ENCODE measurements at places on chromosomes 1 and 21.

- no peak for DNase-seq
These were observed 486.0 kb upstream of the CHRM3 start for GRCh38 chr1:238900334-238900865.

DNA sequence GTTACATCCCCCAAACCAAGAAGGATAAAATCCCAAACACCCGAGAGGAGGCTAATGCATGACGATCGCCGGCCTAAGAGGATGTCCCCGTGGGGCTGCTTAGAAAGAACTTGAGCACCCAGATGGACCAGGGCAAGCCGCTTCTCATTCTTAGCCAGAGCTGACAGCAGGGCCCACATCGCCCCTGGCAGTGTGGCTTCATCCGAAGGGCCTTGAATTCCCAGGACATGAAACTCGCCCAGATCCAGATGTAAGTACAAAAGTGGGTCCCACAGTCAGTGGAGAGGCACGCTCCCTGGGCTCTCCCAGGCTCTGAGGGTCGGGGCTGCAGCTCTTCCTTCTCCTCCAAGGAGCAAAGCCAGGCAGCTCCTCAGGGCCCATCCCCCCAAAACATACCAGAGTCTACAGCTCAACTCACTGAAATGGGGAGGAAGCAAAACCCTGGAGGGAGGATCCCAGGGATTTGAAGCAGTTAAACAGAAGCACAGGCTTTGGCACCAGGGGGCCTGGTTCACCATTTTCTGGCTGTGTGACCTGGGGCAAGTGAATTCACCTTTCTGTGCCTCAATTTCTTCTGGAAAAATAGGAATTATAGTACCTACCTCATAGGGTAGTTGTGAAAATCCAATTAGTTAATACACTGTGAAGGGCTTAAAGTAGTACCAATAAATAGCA lies 85.6 kb downstream of the MAN1C1 start:
- DNase-seq, result no peak

DNA sequence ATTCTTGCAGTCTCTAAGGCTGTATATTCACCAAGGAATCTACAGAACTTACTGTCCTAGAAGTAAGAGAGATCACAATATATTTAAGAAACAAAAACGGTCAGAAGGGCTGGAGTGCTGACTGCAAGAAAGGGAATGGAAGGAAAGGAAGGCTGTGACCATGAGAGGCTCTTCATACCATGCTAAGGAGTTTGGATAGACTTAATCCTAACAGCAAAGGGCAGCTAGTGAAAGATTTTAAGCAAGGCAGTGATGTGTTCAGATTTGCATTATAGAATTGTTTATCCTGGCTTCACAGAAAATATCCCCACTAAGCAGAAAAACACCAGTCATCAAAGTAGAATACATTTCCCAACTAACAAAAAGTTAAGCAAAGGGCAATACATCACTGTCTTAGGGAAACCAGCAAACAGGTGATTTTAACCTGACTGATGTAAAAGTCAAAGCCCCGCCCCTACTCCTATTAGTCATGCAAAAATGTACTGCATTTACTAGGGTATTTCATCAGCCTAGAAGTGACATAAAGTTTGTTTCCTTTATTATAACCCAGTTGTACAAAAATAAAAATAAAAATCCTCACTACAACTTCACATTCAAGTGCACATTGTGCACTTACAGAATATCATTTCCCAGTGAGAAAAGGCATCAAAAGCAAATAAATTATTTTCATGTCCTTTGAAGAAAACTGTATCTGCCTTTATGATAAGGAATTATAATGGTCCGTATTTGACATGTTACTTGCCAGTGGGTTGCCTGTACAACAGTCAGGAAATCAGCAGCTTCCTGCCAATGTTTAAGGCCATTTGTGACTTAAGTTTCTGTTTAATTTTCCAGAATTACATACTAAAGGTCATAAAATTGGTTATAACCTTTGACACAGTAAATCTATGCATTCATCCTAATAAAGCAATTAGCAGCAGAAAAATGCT lies 17.2 kb downstream of the JAK1 start:
- no peak for DNase-seq

- DNase-seq, result peak; percentile 85
These were observed 4.9 kb upstream of the POFUT2 start for GRCh38 chr21:45292399-45293219.

DNA sequence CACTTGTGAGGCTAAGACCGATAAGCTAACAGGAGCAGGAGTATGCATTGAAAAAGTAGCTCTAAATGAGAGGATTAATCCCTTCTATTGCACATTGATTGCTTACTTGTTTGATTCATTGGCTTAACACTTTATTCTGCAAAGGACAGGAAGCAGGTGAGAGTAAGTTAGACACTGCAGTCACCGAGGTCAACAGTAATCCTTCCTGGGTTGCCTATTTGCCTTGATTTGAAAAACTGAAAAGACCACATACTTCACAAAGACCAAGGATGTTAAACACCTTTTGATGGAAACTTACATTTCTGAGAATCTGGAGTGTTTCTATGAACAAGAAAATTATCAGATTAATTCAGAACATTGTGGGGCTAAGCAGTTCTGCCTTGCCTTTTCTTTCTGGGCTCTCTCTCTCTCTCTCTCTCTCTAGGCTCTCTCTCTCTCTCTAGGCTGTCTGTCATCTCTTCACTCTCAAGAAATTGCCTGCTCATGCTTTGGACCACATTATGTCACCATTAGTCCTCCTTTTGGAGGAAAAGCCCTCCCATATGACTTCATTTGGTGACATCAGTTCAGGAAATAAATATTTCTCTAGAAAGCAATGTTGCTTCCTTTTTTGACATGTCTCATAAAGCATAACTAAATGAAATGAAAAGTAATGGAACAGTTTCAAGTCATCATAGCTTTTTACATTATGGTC lies 103.8 kb downstream of the TNFSF18 start:
- no peak for DNase-seq

- no peak for DNase-seq
These were observed 17.2 kb upstream of the ID3 start for GRCh38 chr1:23576338-23577055.

DNA sequence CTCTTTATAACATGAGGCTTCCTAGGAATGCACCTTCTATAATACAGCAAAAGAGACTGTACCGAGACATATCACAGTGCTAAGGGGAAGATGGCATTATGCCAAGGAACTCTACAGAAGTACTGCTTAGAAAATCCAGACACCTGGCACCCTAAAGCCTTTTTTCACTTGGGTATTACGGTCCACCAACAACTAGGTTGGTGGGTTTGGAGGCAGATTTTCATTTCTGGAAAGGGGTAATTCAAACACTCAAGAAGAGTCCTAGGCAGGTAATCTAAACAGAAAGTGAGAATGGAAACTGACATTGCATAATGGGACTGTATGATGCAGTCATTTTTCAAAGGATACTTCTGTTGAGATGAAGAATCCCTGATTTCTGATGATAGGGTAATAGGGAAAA lies 19.6 kb downstream of the SCMH1 start:
- no peak for DNase-seq

DNA sequence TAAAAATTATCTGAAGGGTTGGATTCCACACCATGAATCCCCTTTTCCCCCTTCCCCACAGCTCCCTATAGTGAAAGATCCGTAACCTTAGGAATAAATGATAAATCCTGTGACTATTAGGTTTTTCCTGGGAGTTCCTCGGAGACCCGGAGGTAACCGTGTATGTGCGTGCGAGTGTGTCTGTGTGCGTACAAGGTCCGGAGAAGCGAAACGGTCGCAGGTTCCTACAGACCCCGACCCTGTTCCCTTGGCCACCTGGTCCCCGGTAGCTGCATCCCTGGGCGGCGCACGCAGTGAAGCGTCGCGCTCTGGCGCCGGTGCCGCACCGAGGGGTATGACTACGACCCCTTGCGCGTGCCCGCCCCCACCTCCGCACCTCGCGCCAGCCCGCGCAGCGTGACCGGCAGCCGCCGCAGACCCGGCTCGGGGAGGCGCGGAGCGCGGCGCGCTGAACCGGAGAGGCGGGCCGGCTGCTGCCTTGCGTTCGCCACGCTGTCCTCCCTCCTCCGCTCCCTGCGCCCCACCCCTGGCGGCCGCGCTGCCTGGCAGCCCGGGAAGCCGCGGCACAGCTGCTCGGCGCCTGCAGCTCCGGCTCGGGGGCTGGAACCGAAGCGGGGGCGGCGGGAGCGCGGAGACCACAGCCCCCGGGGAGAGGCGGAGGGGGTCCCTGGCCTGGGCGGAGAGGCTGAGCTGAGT lies at the start of gene AK5:
AK5 (plus strand) TSS at position 529 of the 696 bp plus-strand sequence. CDS start 295 bp downstream, outside the sequence.
- DNase-seq, result no peak

DNA sequence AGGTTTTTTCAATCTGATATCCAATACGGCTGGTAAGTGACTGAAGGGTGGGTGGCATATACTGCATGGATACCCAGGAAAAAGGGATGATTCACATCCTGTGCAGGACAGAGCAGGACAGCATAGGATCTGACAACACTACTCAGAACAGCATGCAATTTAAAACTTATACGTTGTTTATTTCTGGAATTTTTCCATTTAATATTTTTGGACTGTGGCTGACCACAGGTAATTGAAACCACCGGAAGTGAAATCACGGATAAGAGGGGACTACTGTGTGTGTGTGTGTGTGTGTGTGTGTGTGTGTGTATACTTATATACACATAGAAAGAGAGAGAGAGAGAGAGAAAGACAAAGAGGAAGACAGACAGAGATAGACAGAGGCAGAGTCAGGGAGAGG lies 23.0 kb downstream of the ERICH3 start:
- no peak for DNase-seq

DNA sequence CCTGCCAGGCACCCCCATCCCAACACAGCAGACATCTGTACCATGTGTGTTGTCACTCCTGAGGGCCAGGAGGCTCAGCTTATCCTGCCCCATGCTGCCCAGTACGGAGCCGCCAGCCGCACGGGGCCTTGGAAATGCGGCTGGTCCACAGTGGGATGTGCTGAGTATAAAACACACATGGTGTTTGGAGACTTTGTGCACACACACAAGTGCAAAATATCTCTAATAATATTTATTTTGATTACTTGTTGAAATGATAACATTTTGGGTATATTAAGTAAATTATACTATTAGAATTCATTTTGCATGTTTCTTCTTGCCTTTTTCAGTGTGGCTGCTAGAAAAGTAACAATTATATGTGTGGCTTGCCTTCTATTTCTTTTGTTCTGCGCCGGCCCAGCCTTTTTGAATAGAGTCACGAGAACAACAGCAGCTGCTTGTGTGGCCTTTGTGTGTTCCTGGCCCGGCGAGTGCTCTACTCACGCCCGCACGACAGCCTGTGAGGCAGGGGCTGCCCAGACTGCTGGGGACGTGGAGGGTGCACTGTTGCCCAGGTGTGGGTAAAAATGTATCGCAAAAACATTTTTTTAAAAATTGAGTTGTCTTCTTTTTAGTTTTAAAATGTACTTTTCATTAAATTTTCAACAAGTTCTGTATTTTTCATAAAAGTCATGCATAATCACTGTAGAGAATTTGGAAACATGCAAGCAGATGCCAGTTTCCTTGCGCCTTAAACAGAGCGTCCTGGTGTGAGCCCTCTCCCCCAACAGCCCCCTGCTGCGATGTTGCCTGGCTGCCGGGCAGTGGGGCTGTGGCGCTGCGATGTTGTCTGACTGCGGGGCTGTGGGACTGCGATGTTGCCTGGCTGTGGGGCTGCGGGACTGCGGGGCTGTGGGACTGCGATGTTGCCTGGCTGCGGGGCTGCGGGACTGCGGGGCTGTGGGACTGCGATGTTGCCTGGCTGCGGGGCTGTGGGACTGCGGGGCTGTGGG lies 35.5 kb downstream of the COQ8A start:
- no peak for DNase-seq

DNA sequence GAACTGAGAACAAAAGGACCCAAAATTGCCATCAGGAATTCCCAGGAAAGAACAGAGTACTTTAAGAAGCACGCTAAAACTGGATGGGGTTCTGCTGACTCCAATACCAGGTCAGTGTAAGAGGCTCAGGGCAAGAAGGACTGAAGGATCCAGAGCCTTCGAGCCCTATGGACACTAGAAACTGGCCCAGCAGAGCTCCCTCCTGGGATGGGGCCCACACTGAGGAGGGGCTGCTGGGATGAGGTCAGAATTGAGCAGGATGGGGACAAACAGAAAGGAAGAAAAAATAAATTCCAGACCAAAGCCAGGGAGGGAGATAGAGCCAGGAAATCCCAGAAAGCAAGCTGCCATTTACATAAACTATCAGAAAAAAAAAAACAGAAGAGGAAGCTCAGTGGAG lies 222.4 kb upstream of the COA6 start:
- DNase-seq, result no peak

- DNase-seq, result no peak
These were observed 9.9 kb downstream of the ANGPTL7 start for GRCh38 chr1:11198851-11199594.

DNA sequence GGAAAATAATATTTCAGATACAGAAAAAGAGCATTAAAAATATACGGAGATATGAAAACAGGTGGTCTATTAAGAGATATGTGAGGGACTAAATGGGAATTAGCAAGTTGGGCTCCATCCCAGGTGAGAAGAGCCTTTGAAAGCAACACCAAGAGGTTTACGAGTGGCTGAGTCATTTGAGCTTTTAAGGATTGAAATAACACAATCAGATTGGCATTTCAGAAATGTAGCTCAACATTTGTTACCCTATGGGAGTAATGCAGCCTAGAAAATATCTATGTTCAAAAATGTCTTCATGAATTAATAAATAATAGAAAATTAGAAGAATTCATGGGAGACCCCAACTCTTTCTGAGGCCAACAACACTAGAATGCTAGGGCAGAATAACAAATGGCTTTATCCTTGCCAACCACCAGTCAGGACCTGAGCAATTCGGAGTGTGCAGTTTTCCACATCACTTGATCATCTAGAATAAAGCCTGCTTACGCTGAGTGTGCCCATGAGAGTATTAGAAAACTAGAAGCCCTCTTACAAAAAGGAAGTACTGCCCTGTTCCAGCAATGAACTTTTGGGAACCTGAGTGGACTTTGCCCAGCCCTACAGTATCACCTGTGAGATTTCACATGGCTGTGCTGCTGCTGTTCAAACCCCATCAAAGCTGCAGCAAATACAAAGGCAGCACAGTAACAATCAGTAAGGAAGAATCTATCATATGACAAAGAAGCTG lies 538.0 kb upstream of the CAMK1G start:
- DNase-seq, result no peak

DNA sequence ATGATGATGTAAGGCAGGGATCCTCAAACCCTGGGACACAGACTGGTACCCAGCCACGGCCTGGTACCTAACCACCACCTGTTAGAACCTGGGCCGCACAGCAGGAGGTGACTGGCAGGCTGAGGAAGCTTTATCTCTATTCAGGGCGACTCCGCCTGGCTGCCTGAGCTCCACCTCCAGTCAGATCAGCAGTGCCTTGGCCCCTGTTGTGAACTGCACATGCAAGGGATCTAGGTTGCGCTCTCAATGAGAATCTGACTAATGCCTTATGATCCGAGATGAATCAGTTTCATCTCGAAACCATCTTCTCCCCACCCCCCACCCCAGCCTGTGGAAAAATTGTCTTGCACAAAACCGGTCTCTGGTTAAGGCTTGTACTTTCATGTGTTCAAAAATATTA lies 4.2 kb downstream of the RNPC3 start:
- no peak for DNase-seq
